ENCODE measurements at places on chromosomes 12 and 14.

DNA sequence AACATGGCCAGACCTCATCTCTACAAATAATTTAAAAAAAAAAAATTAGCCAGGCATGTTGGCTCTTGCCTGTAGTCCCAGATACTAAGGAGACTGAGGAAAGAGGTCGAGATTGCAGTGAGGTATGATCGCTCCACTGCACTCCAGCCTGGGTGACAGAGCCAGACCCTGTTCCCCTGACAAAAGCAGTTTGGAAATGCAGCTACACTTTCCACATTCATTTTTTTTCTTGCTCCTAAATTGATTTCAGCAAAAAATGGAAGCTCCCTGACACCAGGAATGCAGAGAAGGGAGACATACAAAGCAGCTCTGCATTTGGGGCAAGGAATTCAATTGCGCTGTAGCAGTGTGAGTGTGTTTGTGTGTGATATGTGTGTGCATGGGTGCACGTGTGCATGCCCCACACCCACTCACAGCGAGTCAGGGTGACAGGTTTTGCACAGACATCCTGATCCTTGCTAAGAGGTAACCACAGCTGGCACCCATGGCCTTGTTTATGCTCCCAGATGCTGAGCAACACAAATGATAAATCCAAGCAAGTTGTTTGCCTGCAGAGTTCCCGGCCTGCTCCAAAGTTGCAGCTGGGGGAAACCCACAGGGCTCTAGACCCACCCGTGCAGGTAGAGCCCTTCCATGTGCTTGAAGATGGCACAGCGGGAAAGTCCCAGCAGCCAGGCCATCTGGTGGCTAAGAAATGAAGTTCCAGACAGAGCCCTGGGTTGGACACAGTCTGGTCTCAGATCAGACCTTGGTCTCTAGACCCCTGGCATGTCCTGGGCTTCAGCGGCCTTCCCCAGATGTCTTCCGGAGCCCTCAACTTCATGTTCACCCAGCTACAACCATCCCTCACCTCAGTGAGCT lies 25.9 kb upstream of the BDKRB2 start:
- DNase-seq: no peak

DNA sequence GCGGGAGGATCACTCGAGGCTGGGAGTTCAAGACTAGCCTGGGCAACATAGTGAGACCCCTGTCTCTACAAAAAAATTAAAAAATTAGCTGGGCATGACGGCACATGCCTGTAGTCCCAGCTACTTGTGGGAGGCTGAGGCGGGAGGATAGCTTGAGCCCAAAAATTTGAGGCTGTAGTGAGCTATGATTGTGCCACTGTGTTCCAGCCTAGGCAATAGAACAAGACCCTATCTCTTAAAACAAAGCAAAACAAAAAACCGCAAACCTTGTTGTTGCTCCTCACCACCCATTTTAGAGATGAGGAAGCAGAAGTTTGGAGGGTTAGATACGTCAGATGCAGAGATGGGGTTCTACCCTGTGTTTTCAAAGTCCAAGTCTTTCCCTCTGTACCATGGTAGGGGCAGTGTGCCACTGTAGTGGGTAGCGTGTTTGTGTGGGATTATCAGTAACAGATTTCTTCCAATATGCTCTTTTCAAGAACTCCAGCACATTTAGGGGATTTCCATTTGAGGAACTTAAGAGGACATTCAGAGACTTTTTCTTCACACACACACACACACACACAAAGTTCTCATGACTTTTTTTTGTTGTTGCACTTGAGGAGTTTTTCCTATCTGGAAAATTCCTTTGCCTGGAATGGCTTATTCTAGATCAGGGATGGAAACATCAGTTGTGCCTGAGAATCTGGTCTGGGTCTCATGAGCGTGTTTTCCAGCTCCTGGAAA lies 186.5 kb downstream of the CHST11 start:
- DNase-seq: no peak

DNA sequence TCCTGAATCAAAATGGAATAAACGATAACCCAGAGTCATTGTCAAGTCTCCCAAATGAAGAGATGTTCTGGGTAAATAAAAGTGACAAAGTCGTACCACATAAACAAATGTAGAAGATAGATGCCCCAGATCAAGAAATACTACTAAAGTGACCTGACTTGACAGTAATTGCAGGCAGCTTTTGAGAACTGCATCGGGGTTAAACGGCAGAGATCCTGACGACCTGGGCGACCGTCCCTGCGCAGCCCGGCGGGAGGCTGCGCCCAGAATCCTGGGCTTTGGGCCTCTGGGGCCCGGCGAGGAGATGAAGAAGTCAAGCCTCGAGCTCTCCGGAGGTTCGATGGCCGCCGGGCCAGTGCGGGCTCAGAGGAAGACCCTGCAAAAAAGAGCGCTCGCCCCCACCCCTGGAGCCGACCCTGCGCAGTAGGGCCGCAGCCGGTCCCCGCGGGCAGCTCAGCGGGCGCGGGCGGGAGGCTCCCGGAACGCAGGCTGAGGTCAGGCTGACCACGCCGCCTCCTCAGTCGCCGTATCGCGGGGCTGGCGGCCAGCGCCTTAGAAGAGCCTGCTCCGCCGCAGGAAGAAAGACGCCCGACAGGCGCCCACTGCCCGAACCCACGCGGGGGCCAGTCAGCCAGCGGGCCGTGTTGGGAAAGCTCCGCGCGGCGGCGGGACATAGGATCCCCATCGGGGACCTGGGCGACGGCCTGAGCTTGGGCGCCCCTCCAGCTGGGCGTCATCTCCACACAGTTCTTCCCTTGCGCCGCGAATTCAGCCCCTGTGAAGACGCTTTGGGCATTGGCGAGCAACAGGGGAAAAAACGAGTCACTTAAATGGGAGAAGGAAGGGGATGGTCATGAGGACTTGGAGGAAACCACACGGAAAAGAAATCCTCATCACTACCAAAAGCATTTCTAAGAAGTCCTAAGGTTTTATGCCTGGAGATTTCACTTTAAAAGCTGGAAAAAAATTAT lies 16.0 kb downstream of the NKX2-1 start:
- no peak for DNase-seq

DNA sequence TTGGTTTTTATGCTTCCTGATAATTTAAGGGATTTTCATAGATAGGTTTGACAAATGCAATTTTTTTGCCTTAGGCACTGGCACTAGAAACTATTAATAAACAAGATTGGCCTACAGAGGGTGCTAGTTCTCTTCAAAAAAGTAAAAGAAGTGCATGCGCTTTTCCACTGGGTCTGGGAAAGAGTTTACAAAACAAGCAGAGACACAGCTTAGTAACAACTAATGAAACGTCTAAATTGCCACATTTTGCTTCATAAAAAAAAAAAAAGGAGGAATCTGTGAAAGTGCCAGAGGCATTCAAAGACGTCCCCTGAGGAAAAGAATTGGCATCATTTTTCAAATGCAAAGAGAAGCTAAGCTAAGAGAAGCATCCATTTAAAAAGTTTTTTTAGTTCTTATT lies 58.3 kb upstream of the EEA1 start:
- peak; percentile 82 for DNase-seq

- no peak for DNase-seq
These were observed 2.3 kb upstream of the CEBPE start for GRCh38 chr14:23121361-23121771.

- DNase-seq: peak; percentile 65
These were observed 3.0 kb downstream of the GAS2L3 start for GRCh38 chr12:100576331-100577036.

DNA sequence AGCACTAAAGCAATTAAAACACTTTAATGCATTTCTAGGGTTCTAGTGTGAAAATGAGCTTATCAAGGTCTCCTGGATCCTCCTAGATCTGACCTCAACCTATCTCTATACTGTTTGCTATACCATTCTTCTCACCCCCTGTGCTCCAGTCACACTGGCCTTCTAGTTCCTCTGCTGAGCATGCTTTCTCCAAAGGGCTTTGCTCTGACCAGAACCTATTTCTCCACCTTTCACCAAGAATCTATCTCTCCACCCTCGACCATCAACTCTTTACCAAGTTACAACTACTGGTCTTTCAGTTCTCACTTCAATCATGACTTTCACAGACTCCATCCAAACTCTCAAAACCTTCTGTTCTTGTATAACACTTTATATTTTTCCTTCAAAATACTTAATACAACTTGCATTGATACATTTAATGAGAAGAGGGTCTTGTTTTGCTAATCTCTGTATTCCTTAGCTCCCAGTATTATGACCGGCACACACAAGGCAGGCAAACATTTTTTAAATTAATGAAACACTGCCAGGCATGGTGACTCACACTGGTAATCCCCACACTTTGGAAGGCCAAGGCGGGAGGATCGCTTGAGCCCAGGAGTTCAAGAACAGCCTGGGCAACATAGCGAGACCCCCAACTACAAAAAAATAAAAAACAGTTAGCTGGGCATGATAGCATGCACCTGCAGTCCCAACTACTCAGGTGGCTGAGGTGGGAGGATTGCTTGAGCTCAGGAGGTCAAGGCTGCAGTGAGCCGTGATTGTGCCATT lies 22.8 kb downstream of the PPP1R12A start:
- no peak for DNase-seq

DNA sequence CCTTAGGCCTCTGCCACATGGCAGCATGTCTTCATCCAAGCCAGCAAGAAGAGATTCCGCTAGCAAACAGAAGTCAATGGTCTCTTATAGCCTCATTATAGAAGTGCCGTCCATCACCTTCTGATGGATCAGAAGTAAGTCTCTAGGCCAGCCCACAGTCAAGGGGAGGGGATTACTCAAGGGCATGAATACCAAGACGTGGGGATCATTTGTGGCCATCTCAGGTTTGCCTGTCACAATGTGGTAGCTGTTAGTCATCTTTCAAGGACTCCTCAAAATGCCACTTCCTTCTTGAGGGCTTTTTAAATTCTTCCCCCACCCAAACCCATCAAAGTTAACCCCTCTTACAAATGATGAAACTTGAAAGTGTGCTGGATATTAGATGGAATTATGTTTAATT lies 8.1 kb upstream of the ADCY6 start:
- peak; percentile 88 for DNase-seq

DNA sequence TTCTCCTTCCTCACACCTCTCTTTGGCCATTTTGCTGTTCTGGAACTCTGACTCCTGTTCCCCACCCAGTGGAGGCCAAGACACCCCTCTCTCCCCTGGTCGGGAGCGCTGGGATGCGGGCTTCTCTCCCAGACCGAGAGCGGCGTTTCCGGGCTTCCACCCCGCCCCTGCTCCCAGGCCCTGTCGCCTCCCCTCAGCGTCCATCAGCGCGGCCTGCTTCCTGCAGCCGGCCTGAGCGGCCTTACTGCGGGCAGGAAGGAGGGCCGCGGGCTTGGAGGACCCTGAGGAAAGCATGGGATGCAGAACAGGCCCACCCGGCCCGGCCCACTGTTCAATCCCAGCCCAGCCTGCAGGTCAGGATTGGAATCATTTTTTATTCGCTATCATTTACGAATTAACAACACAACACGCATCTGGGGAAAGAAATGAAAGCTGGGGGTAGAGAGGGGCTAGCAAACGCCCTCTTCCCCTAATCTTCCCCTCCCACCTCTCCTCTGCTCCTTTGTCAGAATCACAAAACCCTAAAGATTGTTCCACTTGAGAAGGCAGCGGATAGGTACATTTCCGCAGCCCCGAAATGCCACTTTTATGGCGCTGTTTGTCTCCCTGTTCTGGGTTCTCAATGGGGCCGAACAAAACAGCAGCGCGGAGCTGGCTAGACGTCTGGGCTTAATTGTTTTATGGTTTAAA lies 3.8 kb upstream of the HOXC8 start:
- DNase-seq: no peak

DNA sequence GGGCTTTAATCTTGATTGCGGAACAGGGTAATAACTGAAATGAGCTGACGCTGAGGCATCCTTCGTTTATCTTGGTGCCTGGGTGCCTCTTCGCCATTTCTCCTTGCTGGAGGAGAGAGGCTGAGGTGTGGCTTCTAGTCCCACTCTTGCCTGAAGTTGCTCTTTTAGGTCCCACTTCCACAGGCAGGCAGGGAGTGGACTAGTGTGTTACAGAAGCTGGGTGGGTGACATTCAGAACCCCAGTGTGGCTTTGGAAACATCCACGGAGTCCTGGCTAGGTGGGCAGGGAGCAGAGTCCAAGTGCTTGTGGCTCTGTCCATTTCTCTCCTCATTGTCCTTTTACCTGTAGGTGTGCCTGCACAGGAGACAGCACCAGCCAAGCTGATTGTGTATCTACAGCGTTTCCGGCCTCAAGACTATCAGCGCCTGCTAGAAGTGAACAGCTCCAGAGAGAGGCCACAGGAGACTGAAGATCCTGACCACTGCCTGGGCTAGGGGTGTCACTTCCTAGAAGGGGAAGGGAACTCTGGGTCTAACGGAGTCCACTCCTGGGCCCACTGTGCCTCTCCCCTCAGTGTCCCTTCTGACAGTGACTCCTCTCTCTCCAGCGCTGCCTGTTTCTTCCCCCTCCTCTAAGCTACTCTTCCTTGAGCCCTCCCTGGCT lies 2.4 kb downstream of the THTPA start:
- DNase-seq: no peak

GRCh38 chr12:15772405-15773018 lies 16.7 kb downstream of the EPS8 start:
- DNase-seq: peak; percentile 29

GRCh38 chr12:94500831-94501567 lies 41.3 kb upstream of the CEP83 start:
- DNase-seq: no peak

All from NB4 (cell line).